ENCODE measurements at places on chromosomes 13 and 19.

GRCh38 chr19:2659856-2660432 is 42.5 kb downstream of the GNG7 start:
- DNase-seq: no peak

DNA sequence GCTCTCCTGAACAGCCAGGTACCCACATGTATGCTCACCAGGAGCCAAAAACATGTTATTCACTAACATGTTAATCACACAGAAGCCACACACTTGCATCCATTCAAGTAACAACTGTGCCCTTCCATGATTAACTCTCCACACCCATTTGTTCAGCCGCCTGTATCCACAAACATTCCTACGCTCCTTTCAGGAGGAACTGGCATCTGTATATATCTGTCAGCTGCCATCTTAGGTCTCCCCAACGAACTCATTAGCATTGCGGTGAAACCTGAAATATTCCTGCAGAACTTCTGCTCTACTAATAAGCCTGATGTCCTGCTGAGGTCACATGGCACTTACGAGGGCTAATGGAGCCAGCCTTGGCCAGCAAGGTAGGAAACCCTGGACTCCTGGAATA is 33.0 kb downstream of the OLFM2 start:
- no peak for DNase-seq

- no peak for DNase-seq
Observed at GRCh38 chr19:53010494-53010893, 3.2 kb upstream of the ERVV-1 start.

- DNase-seq: no peak
Observed at GRCh38 chr19:13781547-13781946, 7.3 kb downstream of the C19orf53 start.

DNA sequence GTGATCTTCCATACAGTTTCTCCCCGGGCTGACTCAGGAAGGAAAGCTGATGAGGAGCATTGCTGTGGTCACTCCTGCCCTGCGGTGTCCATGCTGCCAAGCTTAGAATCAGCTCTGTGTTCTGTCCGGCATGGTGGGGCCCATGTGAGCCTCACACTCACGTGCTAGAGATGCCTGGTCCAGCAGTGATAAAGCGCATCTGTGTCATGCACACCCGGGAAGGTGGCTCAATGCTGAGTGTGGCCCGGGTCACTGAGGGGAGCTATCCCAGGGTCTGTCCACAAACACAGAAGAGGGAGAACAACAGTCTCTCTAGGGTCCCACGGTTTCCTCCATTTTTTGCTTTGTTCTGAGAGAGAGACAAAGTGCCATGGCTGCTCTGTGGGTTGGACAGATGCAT is 3.5 kb upstream of the LILRB1 start:
- no peak for DNase-seq

DNA sequence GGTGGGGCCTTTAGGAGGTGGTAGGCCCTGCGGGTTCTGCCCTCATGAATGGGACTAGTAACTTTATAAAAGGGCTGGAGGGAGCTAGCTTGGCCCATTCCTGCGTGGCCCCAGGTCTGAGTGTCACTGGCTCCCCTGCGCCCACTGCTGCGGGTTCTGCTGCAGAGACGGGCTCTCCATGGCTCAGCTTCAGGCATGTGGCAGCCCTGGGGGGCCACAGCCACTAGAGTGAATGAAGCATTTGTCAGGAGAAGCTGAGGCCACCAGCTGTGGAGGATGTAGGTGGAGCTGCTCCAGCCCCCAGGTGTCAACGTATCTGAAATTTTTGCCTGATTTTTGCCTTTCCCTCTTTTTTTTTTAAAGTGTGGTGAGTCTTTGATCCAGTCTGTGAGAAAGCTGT is 119.1 kb downstream of the SOX1 start:
- no peak for DNase-seq

DNA sequence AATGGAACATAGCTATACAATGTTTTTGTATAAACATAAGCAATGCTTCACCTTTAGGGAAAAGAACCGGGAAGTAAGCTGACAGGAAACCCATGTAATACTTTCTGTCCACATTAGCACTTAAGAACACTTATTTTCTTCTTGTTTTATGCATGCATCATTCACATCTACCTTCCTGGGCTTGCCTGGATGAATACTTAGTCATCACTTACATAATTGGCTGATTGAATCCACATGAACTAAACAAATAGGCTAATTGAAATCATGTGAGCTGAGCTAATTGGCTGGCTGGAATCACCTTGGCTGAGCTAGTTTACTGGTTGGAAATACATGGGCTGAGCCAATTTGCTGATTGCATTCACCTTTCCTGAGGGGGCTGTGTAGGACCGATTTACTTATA is 78.8 kb downstream of the ZNF726 start:
- DNase-seq: no peak

DNA sequence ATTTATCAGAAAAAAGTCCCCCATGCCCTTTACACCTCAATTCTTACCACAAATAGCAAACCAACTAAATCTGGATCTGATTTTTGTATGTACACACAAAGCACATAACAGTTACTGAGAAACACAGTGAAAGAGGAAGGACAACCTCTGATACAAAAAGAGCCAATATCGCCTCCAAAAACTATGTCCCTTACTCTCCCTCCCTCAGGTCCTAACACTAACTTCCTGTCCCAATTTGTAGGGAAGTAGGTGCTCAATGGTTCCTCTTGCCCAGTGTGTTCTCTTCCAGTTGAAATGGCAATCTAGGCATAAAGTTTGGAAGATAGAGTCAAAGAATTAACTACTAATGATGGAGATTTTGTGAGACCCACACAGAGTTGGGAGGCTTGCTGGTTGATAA is 15.8 kb upstream of the FPR3 start:
- DNase-seq: no peak

- no peak for DNase-seq
Observed at GRCh38 chr13:41812851-41813250, 148.1 kb downstream of the VWA8 start.

DNA sequence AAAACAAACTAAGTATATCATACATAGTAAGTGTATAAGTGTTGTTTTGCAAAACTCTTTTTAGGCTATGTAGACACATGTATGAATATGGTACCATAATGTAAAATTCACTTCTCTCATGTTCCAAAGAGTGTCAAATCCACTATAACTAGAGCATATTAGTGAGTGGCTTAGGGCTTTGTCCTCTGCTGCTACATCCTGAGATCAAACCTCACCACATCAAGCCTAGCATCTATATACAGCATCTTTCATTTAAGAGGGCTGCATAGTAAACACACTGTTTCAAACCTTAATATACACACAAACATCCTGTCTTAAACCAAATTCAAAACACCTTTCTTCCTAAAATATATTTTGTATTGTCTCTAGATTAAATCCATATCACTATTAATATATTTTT is 38.7 kb downstream of the ELF1 start:
- no peak for DNase-seq

GRCh38 chr13:68160466-68160865 is 930.3 kb upstream of the PCDH9 start:
- DNase-seq: no peak

- no peak for DNase-seq
Observed at GRCh38 chr13:74101436-74101835, 32.8 kb downstream of the KLF12 start.

GRCh38 chr19:42601811-42602443 is 7.2 kb upstream of the CEACAM8 start:
- no peak for DNase-seq

GRCh38 chr13:40442231-40442630 is 224.2 kb downstream of the FOXO1 start:
- DNase-seq: no peak

DNA sequence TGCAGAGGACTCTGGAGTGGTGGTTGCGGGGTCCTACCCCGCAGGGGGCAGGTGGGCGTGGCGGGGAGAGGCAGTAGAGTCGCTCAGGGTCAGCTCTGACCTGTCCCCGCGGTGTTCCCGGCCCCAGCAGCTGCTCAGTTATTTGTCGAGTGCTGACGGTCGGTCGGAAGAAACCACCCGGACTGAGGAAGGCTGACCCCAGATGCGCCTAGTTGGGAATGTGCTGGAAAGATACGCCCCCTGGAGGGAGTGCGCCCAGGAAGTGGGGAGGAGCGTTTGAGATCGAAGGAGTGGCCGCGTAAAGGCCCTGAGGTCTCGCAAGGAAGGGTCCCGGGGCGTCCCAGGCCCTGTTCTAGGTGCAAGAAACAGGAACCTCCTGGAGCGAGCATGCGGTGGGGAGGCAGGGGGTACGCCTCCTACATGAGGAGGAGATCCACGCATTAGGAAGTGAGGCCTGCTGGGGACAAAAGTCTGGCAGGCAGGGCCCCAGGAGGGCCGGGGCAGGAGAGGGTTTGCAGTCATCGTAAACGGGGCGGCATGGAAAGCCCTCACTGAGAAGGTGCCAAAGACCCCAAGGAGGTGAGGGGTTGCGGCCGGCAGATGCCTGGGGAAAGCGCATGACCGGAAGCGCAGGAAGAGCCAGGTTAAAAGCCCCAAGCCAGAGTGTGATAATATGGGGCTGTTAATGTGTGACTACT is 9.2 kb downstream of the CCDC8 start:
- DNase-seq: no peak

DNA sequence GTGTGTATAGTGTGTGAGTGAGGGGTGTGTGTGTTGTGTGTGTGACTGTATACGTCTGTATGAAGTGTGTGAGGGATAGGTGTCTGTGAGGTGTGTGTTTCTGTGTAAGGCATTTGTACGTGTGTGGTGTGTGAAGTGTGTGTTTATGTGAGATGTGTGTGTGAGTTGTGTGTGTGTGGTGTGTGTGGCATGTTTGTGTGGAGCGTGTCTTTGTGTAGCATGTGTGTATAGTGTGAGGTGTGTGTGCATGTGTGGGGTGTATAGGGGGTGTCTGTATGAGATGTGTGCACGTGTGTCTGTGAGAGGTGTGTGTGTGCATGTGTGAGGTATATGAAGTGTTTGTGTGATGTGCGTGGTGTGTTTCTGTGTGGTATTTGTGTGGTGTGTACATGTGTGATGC is 13.2 kb upstream of the TNFRSF19 start:
- DNase-seq: no peak

DNA sequence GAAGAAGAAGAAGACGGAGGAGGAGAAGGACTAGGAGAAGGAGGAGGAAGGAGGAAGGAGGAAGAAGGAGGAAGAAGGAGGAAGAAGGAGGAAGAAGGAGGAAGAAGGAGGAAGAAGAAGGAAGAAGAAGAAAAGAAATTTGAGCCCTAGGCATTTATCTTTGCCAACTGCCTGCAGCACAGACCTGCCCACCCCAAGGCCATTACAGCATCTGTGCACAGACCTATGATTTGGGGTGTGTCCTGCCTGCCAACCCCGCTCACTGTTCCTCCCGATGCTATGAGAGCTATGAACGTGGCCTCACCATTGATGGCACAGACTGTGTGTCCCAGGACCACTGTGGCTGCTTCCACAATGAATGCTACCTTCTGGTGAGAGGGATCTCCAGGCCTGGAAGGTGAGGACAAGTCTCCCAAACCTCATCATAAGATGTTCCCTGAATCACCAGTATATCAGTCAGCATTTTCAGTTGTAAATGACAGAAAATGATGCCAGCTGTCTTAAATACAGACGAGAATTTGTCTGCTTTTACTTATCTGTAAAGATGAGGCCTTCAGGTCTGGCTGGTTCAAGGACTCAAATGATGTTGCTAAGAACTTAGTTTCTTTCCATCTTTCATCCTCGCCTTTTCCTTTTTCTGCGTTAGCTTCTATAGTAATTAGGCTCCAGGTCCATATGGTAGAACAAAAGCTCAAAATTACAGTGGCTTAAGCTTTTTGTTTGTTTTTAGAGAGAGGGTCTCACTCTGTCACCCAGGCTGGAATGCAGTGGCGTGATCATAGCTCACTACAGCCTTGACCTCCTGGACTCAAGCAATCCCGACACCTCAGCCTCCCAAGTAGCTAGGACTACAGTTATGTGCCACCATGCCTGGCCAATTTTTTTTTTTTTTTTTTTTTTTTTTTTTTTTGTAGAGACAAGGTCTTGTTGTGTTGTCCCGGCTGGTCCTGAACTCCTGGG is 3.9 kb upstream of the SDHAF1 start:
- no peak for DNase-seq

- no peak for DNase-seq
Observed at GRCh38 chr13:102117175-102117831, 284.5 kb downstream of the FGF14 start.
